ENCODE measurements at places on chromosomes 7 and 10.

- DNase-seq = no peak
Measured at GRCh38 chr10:69752479-69752878, 49.2 kb upstream of the COL13A1 start.

DNA sequence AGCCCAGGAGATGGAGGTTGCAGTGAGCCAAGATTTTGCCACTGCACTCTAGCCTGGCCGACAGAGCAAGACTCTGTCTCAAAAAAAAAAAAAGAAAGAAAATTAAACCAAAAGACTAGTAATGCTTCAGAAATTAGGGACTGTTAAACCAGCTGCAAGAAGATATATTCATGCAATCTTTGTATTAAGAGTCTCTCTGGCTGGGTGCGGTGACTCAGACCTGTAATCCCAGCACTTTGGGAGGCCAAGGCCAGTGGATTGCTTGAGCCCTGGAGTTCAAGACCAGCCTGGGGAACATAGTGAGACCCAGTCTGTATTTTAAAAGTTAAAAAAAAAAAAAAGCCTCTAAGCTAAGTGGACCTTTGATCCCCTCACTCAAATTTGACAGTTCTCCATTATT is 2.5 kb upstream of the HNRNPF start:
- DNase-seq = no peak

DNA sequence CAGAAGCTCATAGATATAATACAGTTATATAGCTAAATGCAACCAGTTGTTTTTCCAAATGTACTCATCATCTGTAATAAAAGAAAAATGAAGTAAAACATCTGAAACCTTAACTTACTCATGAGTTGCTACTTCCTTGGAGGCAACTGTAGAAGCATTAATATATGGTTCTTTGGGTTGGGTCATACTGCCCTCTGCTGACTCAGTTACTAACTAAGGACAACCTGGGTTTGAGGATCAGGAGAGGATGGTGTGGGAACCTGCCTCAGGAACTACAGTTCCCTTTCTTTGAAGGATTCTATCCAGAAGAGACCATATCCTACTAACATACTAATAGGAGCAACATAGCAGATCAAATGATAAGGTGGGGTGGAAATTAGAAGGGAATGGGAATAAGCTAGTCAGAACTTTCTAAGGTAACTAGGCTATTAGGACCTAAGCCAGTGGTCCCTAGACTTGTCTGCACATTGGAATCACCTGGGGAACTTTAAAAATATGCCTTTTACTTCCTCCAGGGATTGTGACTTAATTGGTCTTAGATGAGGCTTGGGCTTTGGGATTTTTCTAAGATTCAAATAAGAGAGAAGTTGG is 20.7 kb downstream of the COX15 start:
- no peak for DNase-seq

GRCh38 chr7:97460433-97460832 is 271.5 kb upstream of the TAC1 start:
- no peak for DNase-seq

DNA sequence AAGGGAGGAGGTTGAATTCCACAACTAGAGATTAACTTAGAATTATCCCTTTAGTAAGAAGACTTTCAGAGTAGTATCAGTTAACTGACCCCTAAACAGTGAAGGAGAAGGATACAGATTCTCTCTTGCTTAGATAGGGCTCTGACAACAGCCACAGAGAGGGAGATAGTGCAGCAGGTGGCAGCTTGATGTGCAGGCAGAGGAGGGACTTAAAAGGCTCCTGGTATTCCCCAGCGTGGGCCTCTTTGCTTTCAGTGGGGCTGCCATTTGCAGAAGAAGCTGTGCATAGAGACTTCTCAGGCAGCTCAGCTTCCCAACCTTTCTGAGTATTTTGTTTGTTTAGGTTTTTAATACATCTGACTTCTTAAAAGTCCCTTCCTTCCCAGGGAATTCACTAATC is 16.0 kb downstream of the FZD1 start:
- no peak for DNase-seq

Data from suprapubic skin (tissue), 4 donors.